RWPE2 (cell line): ENCODE measurements at places on chromosomes 16 and 17.
A peak's percentile ranks its signal among the peaks of the same experiment; 100 is the strongest.

DNA sequence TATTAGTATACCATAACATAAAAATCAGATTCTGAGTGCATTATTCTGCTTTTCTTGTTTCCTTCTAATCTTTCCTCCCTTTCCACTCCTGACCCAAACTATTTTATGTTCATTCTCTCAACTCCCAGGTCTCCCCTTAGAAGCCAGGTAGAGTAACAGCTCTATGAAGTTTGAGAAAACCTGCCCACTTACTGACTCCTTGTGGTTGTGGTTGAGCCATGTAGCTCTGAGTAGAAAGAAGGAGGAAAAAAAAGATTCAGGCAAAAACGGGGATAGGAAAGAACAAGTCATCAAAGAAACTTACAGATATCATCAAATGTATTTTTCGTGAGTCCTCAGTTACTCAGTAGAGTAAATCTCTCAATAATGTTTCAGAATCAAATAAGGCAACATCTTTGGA, 216.7 kb downstream of the PMP22 start:
- H3K36me3 ChIP-seq = no peaks in the 10 kb centered on the region
- H3K4me3 ChIP-seq = no peak overlapping the region
- DNase-seq = no peak
- peaks cover 19% of the 10 kb centered on the region for H3K27me3 ChIP-seq
- no peak overlapping the region for H3K27ac ChIP-seq
- no peaks in the 10 kb centered on the region for H3K4me1 ChIP-seq

DNA sequence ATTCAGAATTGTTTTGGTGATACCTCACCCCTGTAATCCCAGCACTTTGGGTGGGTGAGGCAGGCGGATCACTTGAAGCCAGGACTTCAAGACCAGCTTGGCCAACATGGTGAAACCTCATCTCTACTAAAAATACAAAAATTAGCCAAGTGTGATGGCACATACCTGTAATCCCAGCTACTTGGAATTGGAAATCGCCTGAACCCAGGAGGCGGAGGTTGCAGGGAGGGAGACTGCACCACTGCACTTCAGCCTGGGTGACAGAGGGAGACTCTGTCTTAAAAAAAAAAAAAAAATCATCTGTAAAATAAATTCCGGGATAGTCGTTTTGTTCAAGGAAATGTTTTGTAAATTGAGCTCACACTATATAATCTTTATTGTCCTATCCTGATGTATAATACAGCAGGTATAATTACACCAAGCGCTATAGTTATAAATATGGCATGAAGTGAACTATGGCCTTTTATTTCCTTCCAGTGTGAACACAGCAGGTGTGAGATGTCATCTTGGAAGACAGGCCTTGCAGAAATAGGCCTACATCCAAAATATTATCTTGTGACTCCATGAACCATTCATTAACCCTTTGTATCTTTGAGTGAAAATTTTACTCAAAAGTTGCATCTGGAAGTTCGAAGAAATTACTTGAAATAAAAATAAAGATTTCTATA, 25.4 kb downstream of the PLA2G10 start:
- H3K27ac ChIP-seq = no peak overlapping the region
- DNase-seq = no peak
- H3K4me3 ChIP-seq = no peak overlapping the region

- no peak overlapping the region for H3K4me3 ChIP-seq
- H3K27me3 ChIP-seq = no peaks in the 10 kb centered on the region
- no peak for DNase-seq
These were observed 40.6 kb downstream of the MIS12 start for GRCh38 chr17:5526821-5527598.

GRCh38 chr16:85072947-85073346, 39.3 kb downstream of the CIBAR2 start:
- DNase-seq = peak; percentile 53
- peaks cover 9% of the 10 kb centered on the region for H3K36me3 ChIP-seq
- no peak overlapping the region for H3K27ac ChIP-seq
- no peak overlapping the region for H3K4me3 ChIP-seq

DNA sequence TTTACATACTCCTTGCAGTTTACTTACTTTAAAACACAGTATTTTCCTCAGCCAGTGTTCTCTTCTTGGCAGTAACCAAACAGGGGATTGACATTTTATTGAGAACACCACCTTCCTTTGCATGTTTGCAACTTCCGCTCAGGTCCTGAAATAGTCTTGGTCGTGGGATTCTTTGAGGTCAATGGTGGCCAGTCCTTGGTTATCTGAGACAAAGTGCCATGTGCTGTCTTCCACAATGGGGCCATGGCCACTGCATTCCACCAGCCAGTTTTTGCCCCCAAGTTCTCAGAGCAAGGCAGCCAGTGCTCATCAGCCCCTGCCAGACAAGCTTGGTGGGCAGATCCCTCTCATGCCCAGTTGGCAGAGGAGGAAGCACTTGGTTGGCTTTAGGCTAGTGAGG, 22.9 kb downstream of the CMTM4 start:
- no peak overlapping the region for H3K27ac ChIP-seq
- peaks cover 11% of the 10 kb centered on the region for H3K36me3 ChIP-seq
- H3K4me1 ChIP-seq = no peaks in the 10 kb centered on the region

- no peaks in the 10 kb centered on the region for H3K36me3 ChIP-seq
- H3K27me3 ChIP-seq = no peaks in the 10 kb centered on the region
- H3K27ac ChIP-seq = no peak overlapping the region
These were observed 4.8 kb downstream of the KRT23 start for GRCh38 chr17:40932608-40933007.

DNA sequence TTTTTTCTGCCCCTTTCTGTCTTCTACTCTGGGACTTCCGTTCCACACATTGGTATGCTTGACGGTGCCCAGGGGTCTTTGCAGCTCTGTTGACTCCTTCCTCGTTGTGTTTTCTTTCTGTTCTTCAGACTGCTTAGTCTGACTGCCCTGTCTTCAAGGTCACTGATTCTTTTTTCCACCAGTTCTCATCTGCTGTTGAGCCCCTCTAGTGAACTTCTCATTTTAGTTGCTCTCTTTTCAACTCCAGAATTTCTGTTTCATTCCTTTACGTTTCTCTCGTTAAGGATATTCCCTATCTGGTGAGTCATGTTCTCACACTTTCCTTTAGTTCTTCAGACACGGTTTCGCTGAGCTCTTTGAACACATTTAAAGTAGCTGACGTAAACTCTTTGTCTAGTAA, 13.8 kb downstream of the GAA start:
- no peak overlapping the region for H3K27ac ChIP-seq
- H3K4me3 ChIP-seq = no peak overlapping the region
- no peaks in the 10 kb centered on the region for H3K36me3 ChIP-seq
- no peaks in the 10 kb centered on the region for H3K4me1 ChIP-seq
